ENCODE measurements at places on chromosomes 5 and 9.

DNA sequence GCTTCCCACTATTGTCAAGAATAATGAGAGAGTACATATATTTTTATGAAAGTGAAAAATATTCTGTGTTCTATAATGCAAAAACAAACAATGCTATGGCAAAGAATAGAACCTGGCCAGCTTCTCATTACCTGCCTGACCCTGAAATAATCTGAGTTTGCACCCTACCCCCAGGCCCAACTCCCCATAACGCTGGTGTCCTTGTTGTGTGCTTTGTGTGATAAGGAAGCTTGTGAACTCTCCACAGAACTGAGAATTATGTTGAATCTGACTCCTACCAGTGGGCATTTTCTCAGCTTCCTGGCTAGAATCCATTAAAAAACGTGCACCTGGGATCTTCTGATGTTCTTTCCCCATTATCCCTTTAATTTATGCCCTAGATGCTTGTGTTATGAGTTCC, 178.0 kb upstream of the GNA14 start:
- no peak for DNase-seq

GRCh38 chr9:23088932-23089364, 642.3 kb downstream of the DMRTA1 start:
- no peak for DNase-seq

DNA sequence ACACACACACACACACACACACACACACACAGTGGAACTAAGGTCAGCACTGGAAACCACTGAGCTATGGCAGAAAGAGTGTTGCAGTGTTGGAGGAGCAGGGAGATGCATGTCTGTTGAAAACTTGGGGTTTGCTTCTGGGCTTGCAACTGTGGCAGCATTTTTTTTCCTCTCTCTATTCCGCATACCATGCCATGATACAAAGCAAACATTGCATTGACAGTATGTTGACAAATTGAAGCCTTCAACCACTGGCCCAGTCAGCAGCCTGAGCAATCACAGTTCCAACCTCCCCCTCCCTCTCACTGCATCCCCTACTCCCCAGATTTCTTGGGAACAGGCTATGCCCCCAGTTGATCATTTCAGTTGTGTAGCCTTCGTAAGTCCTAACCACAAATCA, 478.1 kb upstream of the WWC1 start:
- no peak for DNase-seq

- DNase-seq, result no peak
Measured at GRCh38 chr9:30932226-30932625, 1452.2 kb upstream of the ACO1 start.

- DNase-seq, result no peak
Measured at GRCh38 chr9:5708414-5708813, 79.5 kb downstream of the RIC1 start.

Data from activated effector memory CD4-positive, alpha-beta T cell treated with anti-CD3 and anti-CD28 coated beads, Interleukin-2, amount 50 U/mL, for 16 hours (primary cell).